Neuronal stem cell (in vitro differentiated cells): ENCODE measurements at places on chromosomes 12 and 14.

GRCh38 chr14:24925771-24926374 is 124.1 kb downstream of the STXBP6 start:
- no peaks in the 10 kb centered on the region for H3K36me3 ChIP-seq
- H3K4me1 ChIP-seq: no peaks in the 10 kb centered on the region
- H3K27ac ChIP-seq: no peak overlapping the region
- no peak overlapping the region for H3K4me3 ChIP-seq
- H3K27me3 ChIP-seq: no peaks in the 10 kb centered on the region

DNA sequence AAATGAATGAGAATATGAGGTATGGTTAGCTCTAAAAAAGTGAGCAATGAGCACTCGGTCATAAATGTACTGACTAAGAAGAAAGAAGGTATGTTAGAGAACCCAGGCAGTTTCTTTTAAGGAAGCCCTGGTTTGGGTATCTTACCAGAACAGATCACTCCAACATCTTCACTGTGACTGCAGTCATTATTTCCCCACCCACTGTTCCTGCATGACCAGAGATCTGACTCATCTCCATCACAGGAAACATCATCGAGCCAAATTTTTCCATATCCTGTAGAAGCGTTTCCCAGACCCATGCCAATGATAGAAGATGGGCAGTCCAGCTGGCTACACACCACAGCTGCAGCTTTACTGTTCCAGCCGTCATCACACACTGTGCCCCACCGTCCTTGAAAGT is 48.0 kb downstream of the CD163L1 start:
- no peaks in the 10 kb centered on the region for H3K27me3 ChIP-seq
- H3K4me3 ChIP-seq: no peak overlapping the region
- H3K36me3 ChIP-seq: no peaks in the 10 kb centered on the region
- no peaks in the 10 kb centered on the region for H3K4me1 ChIP-seq

GRCh38 chr12:110627500-110628195 is 13.7 kb downstream of the TCTN1 start:
- H3K27ac ChIP-seq: no peak overlapping the region
- H3K4me1 ChIP-seq: no peaks in the 10 kb centered on the region
- no peaks in the 10 kb centered on the region for H3K27me3 ChIP-seq
- H3K4me3 ChIP-seq: no peak overlapping the region

- peak overlapping the region; percentile 29 for H3K27ac ChIP-seq
- no peak for DNase-seq
- H3K36me3 ChIP-seq: no peaks in the 10 kb centered on the region
- H3K27me3 ChIP-seq: no peaks in the 10 kb centered on the region
- no peak overlapping the region for H3K4me3 ChIP-seq
These were observed 13.7 kb upstream of the WNK1 start for GRCh38 chr12:738712-739111.

- H3K36me3 ChIP-seq: peaks cover 31% of the 10 kb centered on the region
- H3K4me3 ChIP-seq: peak within 1 kb of the TSS; percentile 87
- no peaks in the 10 kb centered on the region for H3K4me1 ChIP-seq
- no peaks in the 10 kb centered on the region for H3K27me3 ChIP-seq
- DNase-seq: peak; percentile 89
- peak within 1 kb of the TSS; percentile 50 for H3K27ac ChIP-seq
These were observed at the start of gene DYNC1H1 for GRCh38 chr14:101964297-101965180. Gene DYNC1H1, plus strand, starts transcription at chr14:101964573. Its CDS starts 119 bp downstream, at chr14:101964692.

DNA sequence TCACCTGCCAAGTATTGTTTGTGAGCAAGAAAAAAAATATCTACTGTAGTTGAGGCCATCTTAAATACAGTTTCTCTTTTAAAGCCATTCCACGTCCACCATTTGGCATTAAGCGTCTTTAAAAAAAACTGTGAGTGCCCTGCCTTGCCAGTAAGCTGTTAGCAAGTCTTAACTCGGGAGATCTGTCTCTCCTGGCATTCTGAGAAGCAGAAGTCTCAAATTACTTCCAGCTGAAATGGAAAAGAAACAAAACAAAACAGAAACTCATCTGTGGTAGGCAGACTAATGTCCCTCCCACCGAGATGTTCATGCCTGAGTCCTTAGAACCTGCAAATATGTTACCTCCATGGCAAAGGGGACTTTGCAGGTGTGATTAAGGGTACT is 126.2 kb downstream of the CRADD start:
- H3K36me3 ChIP-seq: no peaks in the 10 kb centered on the region
- H3K27me3 ChIP-seq: no peaks in the 10 kb centered on the region
- peaks cover 5% of the 10 kb centered on the region for H3K4me1 ChIP-seq
